ENCODE measurements at places on chromosomes 13 and 19.
A peak's percentile ranks its signal among the peaks of the same experiment; 100 is the strongest.

DNA sequence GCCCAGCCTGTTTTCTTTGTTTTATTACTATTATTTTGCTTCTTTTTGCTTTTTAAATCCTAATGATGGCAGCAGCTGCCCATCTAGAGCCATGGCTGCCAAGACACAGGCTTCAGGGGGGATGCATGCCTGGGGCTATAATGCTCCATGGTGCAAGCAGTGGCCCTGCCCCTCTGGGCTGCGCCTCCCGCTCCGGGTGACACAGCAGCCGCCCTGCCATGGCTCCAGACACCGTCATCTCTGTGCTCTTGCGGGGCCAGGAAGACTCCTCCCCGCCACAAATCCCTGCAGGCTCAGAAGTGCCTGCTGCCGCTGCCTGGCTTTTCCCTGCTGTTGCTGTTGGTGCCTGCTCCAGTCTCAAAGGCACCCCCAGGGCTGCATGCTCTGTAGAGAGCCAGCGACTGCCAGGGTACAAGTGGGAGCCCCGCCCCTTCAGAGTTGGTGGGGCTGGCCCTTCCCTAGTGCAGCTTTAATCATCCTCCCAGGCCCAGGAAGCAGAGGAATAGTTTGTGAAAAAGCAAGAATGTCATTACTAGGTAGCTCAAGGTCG, 581.5 kb downstream of the FGF9 start:
- no peak for DNase-seq

GRCh38 chr13:111919286-111919685, 147.7 kb upstream of the SOX1 start:
- no peak for DNase-seq

DNA sequence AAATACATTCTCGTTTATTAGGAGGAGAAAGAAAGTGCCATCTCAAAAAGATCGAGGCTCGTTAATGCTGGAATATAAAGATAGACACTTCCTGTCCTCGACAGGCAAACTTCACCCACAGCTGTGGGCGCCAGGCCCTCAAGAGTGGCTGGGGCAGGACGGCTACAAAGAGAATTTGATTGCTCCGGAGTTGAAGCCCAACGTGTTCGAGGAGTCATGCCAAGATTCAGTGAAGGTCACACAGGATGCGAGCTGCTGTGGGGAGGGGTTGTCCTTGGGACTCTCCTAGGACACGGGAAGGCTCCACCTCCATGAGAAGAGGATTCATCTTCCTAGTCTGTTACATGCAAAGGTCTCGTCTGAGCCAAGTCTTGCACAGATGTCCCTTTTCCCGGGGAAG, 16.3 kb upstream of the PTPRS start:
- no peak for DNase-seq

- DNase-seq = no peak
Observed at GRCh38 chr13:23984546-23984945, 87.2 kb upstream of the C1QTNF9B start.

GRCh38 chr13:90798381-90798780, 549.1 kb upstream of the MIR17HG start:
- DNase-seq = no peak

- DNase-seq = no peak
Observed at GRCh38 chr19:1264801-1265614, 4.1 kb upstream of the CIRBP start.

DNA sequence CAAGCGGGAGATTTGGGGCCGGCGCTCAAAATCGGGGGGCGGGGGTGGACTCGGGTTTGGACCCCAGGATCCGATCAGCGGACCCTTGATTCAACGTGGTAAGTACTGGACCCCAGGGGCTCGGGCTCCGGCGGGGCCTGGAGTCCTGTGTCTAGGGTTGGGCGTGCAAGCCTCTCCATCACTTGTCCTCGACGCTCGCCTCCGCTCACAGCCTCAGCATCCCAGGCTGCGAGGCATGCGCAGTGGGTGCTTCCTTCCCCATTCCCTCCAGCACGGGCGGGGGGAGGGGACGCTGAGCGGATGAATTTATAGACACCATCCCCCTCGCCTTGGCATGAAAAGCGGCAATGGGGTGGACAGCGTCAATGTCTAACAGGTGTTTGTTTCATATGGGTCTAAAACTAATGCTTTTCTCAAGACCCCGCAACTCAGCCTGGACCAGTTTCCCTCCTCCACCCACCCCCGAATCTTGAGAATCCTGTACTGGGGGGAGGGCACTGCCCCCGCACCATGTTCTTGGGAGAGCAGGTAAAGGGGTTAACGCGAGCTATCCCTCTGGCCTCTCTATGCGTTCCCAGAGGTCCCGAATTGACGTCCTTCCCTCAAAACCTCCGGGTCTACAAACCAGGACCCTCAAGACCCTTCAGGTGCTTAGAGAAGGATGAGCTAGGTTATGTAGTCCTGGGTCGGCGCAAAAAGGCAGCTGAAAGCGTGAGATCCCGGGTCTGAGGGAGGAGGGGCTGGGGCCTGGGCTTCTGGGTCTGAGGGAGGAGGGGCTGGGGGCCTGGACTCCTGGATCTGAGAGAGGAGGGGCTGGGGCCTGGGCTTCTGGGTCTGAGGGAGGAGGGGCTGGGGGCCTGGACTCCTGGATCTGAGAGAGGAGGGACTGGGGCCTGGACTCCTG, 579 bp downstream of the CPT1C start:
- DNase-seq = no peak

DNA sequence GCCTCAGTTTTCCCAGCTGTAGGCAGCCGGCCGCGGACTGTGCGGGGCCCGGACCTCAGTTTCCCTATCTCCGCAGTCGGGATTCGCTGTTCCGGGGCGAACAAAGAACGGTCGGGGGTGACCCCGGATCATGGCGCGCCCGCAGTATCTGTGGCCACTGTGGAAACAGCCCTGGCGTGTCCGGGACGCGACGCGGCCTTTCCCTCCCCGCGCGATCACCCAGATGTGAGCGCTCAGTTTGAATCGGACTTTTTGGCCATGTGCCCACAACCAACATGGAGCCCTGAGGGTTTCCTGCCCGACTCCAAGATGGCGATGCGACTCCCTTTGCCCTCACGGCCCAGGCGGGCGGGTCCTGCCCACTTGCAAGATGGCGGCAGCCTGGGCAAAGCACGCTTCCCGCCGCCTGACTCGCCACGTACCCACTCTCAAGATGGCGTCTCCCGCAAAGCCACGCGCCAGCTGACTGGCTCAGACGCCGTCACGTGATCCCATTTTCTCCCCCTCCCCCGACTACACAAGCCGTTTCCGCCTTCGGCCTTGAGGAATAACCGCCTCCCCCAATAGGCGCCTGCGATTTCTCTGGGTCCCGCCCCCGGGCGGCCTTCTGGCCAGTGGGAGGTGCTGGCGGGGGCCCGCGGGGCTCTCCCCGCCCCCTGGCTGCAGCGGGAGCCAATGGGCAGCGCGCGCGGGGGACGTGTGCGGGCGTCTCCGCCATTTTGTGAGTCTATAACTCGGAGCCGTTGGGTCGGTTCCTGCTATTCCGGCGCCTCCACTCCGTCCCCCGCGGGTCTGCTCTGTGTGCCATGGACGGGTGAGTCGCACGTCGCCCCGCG, at the start of gene PTBP1:
Gene PTBP1, plus strand, starts transcription at position 761 of the 836 bp plus-strand sequence. Its CDS starts 46 bp downstream, at position 807.
- DNase-seq = peak; percentile 99

DNA sequence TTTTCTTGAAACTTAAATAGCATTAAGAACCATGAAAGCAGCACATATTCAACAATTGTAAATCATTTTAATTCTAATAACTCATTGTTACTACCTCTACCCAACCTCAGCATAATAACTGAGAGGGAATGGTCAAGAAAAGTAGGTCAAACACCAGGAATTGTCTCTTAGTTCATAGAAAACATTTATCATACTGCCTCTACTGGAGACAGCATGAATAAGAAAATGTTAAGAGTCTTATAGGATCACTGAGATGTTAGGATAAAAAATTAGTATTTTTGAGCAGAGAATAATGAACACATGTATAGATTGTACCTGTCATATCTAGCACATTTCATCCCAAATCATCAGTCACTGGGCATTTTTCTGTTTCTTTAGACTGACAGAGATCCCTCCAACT, 515.3 kb downstream of the PCDH9 start:
- DNase-seq = no peak

- no peak for DNase-seq
Observed at GRCh38 chr19:47027586-47028088, 8.0 kb downstream of the NPAS1 start.

- DNase-seq = no peak
Observed at GRCh38 chr13:35808846-35809245, 322.3 kb downstream of the DCLK1 start.

GRCh38 chr13:40275636-40276035, 390.8 kb downstream of the FOXO1 start:
- no peak for DNase-seq

GRCh38 chr19:47228168-47228936, 2.6 kb downstream of the BBC3 start:
- no peak for DNase-seq

DNA sequence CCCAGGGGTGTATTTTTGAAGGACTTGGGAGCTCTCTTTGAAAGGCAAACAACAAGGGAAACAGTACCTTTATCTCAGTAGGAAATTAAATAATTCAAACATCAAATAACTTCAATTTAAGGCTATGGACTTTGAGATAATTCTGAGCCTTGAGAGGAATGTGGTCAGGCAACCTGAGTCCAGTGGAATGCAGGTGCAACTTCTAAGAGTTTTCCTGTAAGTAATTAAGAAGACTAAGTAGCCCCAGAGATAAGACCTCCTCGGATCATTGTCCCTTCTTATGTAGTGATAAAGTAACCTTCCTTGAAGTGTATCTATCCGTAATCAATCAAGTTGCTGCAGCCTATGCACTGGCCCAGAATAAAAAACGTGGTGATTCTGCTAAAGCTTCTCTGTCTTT, 29.2 kb downstream of the ZNF701 start:
- DNase-seq = no peak

DNA sequence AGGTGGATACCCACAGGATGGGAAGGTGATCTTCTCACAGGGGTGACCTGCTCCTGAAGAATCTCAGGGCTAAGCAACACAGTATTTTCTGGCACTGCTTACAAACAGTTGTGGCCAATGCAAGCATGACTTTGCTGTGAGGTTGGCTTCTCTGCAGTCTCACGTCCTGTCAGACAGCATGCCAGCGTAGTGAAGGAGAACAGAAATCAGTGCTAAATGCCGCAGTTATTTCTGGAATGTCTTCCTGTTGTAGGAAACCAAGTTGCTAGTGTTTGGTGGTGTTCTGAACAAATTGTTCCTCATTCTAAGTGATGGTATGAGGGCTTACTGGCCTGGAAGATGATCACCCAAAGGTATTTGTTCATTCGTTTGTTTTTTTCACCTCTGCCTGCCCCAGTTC, 320.1 kb downstream of the MTUS2 start:
- peak; percentile 70 for DNase-seq

DNA sequence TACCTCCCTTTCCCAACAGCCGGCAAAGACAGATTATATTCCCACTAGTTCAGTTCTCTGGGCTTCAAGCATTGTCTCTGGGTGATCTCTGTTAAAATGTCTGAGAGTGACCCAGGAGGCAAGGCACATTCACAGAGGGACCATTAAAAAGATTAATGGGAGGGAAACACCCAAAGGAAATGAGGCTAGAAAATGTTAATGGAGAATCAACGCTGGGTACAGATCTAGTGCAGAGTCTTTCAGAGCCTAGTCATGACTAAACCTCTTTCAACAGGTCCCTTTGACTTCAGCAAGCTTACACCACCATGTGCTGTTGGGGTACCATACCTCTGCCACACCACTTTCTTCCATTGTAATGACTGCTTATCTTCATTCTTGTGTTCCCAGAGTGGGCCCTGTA, 358.6 kb downstream of the DCT start:
- DNase-seq = no peak

GRCh38 chr13:75788481-75788981, 152.4 kb downstream of the LMO7 start:
- DNase-seq = no peak

GRCh38 chr19:18428787-18429674, 8.9 kb downstream of the ISYNA1 start:
- DNase-seq = no peak

- peak; percentile 90 for DNase-seq
Observed at GRCh38 chr13:52011632-52012511, at the start of gene ALG11. ALG11 (plus strand) TSS chr13:52012398; CDS start chr13:52012419, 21 bp downstream.

GRCh38 chr19:12880551-12881171, 588 bp downstream of the DNASE2 start:
- DNase-seq = no peak

DNA sequence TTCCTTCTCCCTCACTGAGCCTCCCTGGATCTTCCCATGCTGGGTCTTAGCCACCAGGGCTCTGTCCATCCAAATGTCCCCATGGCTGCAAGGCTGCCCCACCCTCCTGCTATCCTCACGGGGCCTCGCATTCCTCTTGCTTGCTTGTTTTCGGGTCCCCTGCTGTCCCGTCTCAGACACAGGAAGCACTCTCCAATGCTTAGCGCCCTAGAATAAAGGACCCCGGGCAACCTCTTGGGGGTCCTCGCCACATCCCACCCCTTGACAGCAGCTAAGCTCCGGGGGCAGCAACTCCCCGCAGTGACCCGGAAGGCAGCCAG, 23.7 kb downstream of the SH3GL1 start:
- DNase-seq = no peak

DNA sequence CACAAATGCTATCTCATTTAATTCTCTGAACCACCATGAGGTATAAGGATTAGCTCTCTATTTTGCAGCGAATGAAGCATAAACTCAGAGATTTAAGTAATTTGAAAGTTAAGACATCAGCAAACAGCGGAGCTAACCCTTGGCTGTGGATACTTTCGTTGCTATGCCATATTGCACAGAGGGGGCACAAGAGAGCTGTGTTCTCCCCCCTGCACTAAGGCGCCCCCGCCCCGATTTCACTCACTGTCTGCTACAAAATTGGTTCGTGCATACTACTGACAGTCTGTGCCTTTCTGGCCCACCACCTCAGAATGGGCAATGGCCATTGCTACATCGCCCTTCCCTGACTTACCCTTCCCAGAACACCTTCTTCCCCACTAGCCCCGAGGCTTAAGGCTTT, 105.7 kb upstream of the OBI1 start:
- no peak for DNase-seq

GRCh38 chr13:114142137-114142550, 9.7 kb upstream of the RASA3 start:
- DNase-seq = no peak

- no peak for DNase-seq
Observed at GRCh38 chr13:42047561-42048341, 697 bp upstream of the DGKH start.

GRCh38 chr13:50521831-50522149, 321.7 kb downstream of the DLEU7 start:
- DNase-seq = no peak

- DNase-seq = no peak
Observed at GRCh38 chr13:51112771-51113170, 1.7 kb upstream of the C13orf42 start.

GRCh38 chr19:49570997-49571676, 9.2 kb downstream of the NOSIP start:
- no peak for DNase-seq

DNA sequence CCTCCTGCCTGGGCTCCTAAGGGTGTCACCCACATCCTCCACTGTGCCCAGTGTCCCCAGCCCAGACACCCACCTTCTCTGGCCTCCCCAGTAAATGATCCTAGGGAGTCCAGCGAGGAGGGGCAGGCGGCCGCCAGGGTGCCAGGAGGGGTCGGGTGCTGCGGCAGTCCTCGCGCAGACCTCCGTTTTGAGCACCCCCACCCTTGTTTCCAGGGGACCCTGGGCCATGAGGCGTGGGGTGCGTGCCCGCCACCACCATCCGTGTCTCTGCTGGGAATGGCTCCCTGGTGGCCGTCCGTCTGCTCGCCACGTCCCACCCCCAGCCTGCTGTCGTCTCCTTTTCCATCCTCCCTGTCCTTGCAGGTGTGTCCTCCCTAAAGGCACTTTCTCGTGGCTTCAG, 133.0 kb downstream of the KDM4B start:
- DNase-seq = no peak

GRCh38 chr19:39467941-39468340, 12.7 kb upstream of the TIMM50 start:
- no peak for DNase-seq

Measured in kidney epithelial cell (primary cell).